ENCODE measurements at places on chromosomes 5 and 9.

GRCh38 chr9:5112646-5113045 lies 72.8 kb downstream of the INSL6 start:
- no peak for DNase-seq

DNA sequence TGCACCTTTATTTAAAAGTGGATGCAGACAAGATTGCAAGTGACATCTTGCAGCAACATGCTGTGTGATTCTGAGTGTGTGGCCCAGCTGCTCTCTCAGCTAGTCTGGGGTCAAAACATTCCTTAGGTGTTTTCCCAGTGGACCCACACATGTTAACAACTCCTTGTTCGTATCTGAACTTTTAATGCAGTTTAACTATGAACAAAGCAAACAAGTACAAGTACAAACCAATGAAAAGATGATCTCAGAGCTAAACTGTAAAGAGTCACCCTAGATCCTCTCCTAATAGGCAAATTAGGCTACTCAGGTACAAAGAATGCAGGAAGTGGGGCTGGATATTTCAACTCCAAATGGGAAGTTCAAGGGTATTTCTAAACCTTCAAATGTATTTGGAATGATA lies 108.4 kb downstream of the ENTREP1 start:
- no peak for DNase-seq

GRCh38 chr5:131297886-131298285 lies 34.0 kb downstream of the CDC42SE2 start:
- DNase-seq = no peak

GRCh38 chr9:127011772-127012171 lies 97.2 kb downstream of the RALGPS1 start:
- DNase-seq = no peak

DNA sequence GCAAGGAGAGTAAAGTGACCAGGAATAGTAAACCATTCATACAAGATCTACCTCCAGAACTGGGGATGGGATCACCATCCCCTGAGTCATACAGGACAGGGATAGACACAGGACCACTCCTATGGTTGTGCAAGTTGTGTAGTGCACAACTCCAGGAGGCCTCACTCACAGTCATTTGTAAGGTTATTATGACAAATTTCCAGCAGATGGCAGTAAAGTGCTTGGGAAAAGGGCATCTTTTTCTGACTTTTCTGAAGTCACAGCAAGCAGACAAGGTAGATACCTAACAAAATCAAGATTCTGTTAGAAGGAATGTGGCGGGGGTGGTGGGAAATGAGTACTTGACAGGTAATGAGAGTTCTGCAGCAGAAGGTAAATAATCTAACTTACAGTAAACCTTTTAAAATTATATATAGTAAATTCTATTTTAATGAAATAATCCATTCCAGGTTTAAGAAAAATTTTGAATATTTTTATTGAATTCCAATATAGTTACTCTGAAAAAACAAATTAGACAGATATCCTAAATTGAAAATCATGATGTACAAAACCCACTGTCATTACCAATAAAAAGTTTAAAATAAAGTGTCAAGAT lies 16.7 kb upstream of the KIF27 start:
- DNase-seq = peak; percentile 70

- no peak for DNase-seq
Observed at GRCh38 chr9:36974731-36975130, 59.3 kb downstream of the PAX5 start.

- DNase-seq = no peak
Observed at GRCh38 chr5:16550316-16550952, 66.4 kb downstream of the RETREG1 start.

DNA sequence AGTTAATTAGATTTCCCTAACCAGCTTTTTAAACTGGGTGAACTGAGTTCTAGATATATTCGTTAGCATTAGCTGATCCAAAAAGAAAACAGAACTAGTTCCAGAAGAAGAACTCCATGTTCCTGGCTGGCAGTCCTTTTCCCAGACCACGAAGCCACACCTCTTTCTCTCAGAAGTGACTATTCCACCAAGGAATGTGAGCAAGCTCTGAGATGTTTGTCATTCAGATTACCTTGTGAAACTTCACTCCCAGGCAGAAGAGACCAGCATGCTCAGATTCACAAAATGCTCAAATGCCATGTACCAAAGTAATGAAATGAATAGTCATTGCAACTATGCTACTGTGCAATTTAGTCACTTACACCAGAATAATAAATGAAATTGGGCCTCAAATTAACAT lies 4.4 kb upstream of the SSBP2 start:
- DNase-seq = no peak

- no peak for DNase-seq
Observed at GRCh38 chr5:180035206-180035931, 36.2 kb downstream of the RNF130 start.

DNA sequence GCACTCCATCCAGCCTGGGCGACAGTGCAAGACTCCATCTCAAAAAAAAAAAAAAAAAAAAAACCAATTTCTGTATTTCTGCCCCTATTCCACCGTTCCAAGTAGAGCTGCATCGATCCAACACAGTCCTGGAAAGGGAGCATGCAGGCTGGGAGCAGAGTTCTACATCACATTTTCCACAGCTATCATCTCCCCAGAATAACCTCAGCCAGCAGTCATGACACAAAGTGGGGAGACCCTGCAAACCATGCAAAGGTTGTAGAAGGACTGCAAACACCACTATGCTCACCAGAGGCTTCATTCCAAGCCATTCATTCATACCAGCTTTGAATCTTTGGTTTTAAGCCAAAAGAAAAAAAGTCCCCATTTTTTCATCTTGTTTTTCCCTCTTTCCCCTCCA lies 20.8 kb upstream of the ZNF354A start:
- DNase-seq = no peak

- DNase-seq = no peak
Observed at GRCh38 chr9:107999011-107999410, 509.4 kb upstream of the KLF4 start.

DNA sequence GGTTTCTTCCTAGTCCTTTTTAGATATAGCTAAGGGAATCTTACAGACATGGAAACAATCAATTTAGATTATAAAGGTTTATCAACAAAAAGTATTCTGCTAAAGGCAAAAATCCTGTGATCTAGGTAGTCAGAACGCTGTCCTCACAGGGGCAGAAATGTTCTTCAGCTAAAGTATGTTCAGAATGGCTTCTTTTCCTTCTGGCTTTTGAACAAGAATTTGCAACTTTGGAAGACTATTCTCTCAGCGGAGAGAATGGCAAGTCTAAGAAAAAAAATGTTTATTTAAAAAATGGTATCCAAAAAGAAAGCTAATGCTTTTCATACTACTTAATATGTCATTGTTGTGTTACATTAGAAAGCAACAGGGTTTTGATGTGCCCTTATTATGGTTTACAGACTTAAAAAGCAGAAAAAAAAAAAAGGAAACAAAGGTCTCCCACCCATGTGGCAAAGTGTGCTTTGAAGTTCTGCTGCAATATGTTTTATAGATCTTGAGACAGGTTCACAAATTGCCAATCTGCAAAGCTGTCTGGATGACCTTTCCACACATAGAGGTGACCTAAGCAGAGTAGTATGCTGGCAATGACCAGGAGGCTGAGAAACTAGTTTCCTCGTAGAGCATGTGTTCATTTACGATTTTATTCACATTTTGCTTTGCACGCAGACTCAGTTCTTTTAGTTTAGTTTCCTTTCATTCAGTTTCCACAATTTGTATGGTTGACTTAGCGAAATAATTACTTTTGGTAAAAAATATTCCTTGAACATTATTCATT lies 45.1 kb upstream of the PJA2 start:
- DNase-seq = no peak

GRCh38 chr9:125707472-125707804 lies 430 bp upstream of the MAPKAP1 start:
- DNase-seq = no peak

- no peak for DNase-seq
Observed at GRCh38 chr5:115869256-115869795, 27.6 kb downstream of the AP3S1 start.

- no peak for DNase-seq
Observed at GRCh38 chr9:68740561-68740960, 35.5 kb downstream of the PIP5K1B start.

GRCh38 chr9:134984372-134985265 lies 66.9 kb upstream of the FCN1 start:
- no peak for DNase-seq

DNA sequence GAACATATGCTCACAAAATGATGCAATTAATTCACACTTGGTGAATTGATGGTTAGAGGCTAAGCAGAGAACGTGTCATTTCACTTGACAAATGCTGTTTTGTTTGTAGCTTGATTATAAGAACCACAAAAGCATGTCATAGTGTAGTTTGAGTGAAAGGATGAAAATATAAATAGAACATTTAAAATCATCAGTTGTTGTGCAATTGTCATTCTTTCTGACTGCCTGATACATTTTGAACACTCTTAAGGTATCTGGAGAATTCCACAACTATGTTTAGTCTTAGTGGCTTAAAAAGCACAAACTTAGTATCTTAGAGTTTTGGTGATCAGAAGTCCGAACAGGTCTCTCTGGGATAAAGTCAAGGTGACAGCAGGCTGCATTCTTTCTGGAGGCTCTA lies 129.4 kb downstream of the BASP1 start:
- DNase-seq = no peak

DNA sequence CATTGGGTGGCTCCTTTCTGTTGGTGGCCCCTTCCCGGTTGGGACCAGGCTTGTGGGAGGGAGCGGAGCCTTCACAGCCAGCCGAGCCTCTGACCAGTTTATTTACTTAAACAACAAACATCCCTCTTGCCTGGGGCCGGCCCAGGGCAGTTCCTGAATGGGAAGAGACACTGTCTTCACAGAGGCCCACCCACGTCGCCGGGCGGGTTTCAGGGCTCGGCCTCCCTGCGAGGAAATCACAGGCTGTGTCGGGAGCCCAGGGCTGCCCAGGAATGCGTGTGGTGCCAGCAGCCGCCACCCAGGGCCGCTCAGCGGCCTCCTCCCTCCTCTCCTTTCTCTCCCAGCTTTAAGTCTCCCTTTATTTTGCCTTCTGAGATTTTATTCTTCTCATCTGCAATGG lies 132.5 kb downstream of the HSD17B3 start:
- DNase-seq = peak; percentile 87

GRCh38 chr5:165565911-165566310 lies 2060.5 kb downstream of the MAT2B start:
- DNase-seq = no peak

- no peak for DNase-seq
Observed at GRCh38 chr5:151068433-151069197, 12.2 kb downstream of the TNIP1 start.

GRCh38 chr9:4755026-4755609 lies 14.1 kb upstream of the AK3 start:
- no peak for DNase-seq
